ENCODE measurements at places on chromosomes 1 and 21.

GRCh38 chr1:38173157-38173831 is 126.7 kb upstream of the POU3F1 start:
- no peak for DNase-seq

- peak; percentile 0 for DNase-seq
Measured at GRCh38 chr21:36730291-36731281, 31.7 kb downstream of the SIM2 start.

GRCh38 chr1:200506471-200506870 is 96.6 kb upstream of the ZNF281 start:
- no peak for DNase-seq

DNA sequence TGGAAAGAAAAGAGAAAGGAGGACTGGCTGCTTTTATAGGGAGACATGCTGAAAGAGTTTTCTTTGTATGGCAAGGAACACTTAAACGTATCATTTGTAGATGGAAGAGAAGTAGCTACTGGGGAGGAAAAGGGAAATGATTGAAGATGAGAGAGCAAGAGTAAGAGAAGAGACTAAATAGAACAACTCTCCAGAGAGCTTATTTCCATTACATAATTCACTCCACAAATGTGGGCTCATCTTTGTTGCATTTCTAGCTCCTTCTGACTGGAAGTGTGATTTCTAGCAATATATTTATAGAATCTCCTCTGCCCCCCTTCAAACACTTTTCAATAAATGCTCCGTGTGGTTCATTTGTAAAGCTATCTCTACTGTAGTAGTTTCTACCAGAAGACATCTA is 71.0 kb downstream of the ST6GALNAC5 start:
- no peak for DNase-seq

GRCh38 chr1:163275222-163275621 is 46.5 kb upstream of the NUF2 start:
- no peak for DNase-seq

Data from activated T-cell treated with anti-CD3 and anti-CD28 coated beads, Interleukin-2, amount 50 U/mL, for 48 hours (primary cell).